ENCODE measurements at places on chromosomes 12 and 14.

DNA sequence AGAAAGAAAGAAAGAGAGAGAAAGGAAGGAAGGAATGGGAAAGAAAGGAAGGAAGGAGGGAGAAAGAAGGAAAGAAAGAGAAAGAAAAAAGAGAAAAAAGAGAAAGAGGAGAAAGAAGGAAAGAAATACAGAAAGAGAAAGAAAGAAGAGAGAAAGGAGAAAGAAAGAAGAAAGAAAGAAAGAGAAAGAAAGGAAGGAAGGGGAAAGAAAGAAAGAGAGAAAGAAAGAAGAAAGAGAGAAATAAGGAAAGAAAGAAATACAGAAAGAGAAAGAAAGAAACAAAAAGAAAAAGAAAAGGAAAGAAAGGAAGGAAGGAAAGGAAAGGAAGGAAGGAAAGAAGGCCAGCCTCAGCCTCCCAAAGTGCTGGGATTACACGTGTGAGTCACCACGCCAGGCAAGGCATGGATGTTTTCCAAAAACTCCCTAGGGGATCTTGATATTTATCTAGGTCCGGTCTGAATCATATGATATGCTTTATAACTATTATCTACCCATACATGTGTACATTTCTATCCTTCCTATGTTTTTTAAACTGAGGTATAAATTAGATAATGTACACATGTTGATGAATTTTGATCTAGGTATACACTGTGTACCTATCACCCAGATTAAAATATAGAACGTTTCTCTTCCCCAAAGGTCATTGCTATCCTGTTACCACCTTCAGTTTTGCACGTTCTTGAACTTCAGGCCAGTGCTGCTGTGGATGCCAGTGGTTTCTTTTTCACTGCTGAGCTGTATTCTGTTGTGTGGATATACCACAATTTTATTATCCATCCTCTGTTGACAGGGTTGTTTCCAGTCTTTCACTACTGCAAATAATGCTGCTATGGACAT is 177.9 kb downstream of the RBM19 start:
- no peak for DNase-seq

DNA sequence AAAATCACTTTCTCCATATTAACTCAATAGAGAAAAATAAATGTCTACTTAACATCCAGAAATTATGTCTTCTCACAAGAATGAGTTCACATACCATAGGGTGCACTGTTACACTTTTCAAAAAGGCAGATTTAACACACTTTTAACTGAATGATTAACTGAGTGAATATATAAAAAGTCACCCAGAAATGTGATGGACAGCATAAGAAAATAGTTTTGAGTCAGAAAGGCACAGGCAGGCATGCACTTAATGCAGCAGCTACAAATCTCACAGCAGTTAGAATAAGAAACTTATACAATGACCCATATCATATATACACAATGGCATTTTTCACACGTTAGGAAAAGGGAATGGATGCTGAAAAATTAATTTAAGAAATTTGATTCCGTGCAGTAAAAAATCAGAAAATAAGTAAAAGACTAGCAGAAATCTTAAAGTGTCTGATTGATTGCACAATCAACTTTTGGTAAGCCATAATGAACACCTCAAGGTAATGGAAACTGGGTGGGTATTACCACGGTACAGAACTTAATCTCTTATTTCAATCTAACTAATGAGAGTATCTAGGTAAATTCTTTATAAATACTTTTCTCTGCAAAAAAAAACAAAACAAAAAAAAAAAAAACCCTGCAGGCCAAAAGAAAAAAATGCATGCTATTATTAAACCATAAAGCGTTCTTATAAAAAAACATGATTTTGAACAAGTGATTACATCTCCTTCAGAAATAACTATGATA is 3.5 kb downstream of the MED13L start:
- DNase-seq = no peak

DNA sequence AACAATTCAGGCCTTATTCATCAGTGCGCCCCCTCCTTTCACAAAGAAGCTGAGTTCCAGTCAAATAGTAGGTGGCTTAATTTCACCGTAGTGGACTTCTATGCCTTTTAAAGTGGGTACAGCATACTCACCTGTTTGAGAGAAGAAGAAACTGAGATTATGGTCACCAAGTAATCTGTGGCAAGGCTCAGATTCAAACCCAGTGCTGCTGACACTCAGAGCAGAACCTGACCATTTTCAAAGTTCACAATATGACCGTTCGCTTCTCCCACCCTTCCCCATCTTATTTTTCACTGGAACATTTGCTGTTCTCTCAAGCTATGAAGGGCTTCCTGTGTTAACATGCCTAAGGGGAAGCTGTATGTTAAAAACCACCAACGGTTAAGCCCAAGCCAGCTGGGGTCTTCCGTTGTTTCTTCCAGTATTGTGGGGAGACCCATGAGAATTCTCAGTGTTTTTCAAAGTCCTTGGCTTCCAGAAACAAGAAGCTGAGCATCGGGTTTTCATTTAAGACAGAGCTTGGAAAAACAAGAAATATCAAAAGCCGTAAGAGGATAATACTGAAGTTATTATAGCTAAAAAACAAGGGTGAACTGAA is 6.1 kb upstream of the PSMA6 start:
- no peak for DNase-seq

DNA sequence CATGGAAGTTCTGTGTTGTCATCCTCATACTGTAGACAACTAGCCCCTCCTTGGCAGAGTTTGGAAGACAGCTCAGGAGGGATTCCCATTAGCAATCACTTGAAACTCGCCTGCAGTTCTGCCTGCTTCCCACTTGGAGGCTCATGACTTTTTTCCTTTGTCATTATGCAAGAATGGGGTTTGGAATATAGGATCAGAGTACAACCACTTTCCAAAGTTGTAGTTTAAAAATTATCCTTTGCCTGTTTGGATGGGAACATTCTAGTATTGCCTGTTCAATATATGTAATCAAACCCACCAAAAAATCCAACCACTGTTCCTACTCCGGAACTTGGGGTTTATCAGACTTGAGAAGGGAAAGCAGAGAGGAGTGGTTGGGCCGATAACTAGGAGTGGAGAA is 2.1 kb upstream of the GPD1 start:
- DNase-seq = peak; percentile 22

DNA sequence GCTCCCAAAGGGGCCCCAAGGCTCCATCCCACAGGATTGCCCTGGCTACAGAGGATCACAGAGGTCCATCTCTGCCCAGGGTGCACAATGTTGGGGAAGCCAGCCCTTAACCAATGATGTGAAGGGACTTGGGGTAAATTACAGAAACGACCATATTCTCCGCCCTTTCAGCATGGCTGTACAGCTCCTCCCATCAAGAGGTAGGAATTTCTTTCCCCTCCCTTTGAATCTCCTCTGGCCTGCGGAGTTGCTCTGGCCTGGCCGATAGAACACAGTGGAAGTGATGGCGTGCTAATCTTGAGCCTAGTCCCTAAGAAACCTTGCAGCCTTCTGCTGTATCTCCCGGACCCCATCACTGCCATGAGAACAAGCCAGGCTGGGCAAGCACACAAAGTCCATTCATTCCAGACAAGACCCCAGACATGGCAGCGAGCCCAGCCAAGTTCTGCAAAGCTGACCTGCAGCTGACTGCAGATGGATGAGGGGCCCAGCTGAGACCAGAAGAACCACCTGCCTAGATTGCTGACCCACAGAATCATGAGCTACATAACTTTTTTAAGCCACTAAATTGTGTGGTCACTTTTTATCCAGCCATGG is 6.9 kb upstream of the IFI27 start:
- DNase-seq = no peak

GRCh38 chr12:93831374-93831773 is 154.2 kb downstream of the CRADD start:
- no peak for DNase-seq

DNA sequence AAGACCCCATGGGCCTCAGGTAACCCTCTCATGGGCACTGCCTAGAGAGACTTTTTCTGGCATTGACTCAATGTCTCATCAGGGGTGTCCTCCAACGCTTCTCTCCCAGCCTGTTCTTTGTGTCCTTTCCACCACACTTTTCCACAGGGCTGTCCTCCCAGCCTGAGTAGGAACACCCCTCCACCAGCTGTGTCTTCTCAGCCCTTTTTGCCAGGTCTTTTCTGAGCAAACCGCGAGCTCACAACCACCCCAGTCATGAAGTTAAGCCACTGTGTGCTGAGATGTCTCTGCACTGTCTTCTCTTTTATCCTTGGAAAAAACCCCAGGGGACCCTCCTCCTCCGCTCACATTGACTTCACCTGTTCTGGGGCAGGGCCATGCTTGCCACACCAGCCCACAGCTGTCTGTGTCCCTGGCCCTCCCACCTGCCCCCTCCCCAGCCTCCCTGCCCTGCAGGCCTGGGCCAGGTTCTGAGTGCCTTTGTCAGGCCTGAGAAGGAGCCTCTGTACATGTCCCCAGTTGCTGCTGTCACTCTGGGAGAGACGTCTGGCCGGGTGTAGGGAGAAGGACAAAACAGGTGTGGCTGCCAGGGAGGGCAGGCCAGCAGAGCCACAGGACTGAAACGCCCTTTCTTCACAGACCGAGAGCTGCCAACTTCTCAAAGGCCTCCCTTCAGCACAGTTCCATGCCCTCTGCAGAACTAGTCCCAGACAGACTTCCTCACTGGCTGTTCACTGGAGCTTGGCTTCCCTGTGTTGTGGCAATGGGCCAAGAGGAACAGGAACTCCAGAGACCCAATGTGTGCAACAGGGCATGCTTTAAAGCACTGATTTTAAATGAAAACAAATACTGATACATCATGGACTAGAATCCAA is 50.5 kb upstream of the PNMA1 start:
- DNase-seq = peak; percentile 81
